Activated CD4-positive, alpha-beta T cell treated with anti-CD3 and anti-CD28 coated beads, Interleukin-2, amount 50 U/mL, for 48 hours (primary cell): ENCODE measurements at places on chromosomes 2 and 18.

- no peak for DNase-seq
Measured at GRCh38 chr2:23760736-23761135, 166.2 kb downstream of the ATAD2B start.

DNA sequence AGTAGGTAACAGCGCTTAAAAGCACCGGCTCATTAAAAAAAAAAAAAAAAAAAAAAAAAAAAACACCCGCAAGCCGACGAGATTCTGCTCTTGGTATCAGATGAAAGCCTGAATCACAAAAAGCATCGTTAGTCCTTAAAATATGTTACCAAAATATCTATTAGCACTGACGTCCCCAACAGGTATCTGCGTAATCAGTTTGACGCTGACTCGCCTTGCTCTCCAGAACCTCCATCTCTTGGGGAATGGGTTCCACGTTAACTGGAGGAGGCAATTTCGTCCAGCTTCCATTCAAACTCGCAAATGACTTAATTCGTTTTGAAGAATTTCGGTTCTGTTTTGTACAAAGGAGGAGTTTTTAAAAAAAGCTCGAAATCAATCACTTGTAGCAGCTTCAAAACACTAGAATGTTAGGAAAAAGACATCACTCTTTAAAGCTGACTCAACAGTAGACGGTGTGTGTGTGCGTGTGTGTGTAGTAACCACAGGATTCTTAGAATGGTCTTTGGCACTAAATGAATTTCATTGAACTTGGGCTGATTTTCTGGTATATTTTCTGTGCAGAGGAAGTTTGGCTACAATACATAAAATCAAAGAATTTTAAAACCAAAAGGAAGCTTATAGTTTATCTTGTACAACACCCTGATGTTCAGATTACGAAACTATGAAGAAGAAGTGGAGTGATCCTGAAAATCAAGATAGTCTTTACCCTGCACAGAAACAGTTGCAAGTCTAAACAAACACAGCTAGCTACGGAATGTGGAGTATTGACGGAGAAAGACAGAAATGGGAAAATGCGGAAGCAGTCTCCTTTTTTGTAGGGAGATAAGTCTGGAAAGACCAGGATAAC, 1.1 kb upstream of the PGAP1 start:
- peak; percentile 60 for DNase-seq

DNA sequence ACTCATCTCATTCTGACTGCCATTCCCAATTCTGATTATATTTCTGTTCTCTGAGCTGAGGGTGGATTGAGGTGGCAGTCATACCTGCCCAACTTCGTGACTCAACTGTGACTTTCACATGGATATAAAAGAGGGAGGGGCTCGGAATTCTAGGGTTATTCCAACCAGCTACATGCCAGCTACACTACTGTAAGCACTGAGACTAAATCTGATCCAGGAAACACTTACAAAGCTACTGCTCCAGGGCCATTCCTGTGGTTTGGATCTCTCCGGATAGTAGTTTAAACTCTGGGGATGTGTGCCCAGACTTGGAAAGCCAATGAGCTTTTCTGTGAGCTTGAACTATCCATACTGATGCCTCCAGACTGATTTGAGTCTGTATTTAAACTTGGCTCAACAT, 7.9 kb downstream of the MAP2 start:
- DNase-seq: no peak

- DNase-seq: no peak
Measured at GRCh38 chr2:60964651-60965498, 52.6 kb upstream of the PEX13 start.

DNA sequence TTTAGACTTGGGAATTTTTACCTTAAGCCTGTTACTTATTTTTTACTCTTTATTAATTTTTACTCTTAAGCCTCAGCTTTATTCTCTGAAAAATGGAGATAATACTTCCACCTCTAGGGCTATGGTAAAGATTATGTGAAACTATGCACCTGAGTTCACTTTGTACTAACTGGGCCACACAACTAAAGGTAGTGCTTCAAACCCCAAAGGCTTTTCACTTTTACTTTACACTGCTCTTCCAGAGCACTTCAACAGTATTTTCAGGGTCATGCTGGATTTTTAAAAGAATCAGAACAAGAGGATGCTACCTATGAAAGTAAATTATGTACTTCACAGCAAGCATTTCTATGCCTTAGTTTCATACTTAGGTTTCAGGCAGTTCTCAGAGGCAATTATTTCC, 27.8 kb downstream of the MEX3C start:
- no peak for DNase-seq

DNA sequence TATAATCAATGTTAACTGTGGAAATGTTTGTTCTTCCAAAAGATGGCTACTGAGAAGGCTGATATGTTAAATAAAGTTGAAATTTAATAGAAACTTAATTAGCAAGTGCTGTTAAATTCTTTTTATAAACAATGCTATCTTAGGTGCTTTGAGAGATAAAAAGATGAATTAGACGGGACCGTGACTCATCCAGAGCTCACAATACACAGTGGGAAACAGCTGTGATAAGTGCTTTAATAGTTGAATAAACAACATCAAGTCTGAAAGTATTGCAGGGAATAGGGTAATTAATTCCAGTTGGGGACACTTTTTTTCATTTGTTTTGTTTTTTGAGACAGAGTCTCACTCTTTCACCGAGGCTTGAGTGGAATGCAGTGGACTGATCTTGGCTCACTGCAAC, 85.5 kb upstream of the DTNA start:
- no peak for DNase-seq

DNA sequence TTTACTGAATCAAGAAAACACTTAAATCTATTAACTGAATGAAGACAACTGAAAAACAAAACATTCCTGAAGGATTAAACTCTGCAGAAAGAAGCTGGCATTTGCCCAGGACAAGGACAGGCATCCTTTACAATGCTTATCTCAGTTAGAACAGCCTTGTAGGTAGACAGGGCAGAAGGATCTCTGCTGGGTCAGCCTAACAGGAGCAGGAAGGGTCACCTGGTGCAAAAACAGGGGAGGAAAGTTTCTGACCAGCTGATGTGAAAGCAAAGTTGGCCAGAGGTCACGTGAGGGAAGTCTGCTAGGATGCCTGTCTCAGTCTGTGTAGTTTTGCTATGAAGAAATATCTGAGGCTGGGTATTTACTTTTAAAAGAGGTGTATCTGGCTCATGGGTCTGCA, 348.6 kb downstream of the ANAPC1 start:
- DNase-seq: no peak

DNA sequence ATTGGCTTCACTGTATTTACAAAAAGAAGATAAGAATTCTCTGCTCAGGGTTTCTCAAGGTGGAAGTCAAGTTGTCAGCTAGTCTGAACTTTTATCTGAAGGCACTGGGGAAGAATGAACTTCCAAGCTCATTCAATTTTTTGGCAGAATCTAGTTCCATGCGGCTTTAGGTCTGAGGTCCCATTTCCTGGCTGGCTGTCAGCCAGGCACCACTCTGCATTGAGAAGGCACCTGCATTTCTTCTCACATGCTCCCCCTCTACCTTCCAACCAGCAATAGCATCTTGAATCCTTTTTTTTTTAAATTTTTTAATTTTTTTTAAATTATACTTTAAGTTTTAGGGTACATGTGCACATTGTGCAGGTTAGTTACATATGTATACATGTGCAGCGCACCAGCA, 46.2 kb upstream of the RPE start:
- DNase-seq: no peak

DNA sequence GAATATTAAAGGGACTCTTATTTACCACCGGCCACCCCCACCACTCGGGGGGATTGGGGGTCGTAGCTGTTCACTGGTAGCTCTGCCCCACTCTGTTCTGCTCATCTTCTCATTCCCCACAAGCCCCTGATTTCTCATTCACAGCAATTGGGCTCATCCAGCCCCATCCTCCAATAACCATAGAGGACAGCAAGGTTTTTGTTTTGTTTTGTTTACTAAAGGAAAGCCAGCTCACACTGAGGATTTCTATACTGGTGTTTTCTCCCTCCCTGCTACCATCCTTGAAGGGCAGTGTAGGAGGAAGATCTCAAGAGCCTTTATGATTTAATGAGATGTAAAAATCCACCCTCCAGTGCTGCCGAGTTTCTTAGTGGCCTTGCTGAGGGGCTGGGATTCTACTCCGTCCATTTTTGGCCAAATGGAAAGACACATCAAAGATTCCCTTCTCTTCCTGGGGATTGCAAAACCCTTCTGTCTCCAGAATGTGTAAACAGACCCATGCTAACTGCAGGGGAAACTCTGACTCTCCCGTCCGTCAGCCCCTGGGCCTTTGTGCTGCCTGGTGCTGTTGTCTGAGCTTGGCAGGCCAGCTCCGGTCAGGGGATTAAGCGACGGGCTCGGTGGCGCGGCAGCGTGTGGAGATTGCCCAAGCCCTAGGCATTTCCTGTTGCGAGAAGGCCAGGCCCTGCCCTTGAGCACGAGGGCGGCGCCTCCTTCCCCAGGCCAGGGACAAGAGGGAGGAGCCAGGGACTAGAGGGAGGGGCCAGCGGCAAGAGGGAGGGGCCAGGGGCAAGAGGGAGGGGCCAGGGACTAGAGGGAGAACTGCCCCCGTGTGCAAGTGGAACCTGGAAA, 165.0 kb downstream of the ANTXR1 start:
- DNase-seq: no peak

GRCh38 chr18:37729716-37730115, 164.1 kb upstream of the CELF4 start:
- no peak for DNase-seq

DNA sequence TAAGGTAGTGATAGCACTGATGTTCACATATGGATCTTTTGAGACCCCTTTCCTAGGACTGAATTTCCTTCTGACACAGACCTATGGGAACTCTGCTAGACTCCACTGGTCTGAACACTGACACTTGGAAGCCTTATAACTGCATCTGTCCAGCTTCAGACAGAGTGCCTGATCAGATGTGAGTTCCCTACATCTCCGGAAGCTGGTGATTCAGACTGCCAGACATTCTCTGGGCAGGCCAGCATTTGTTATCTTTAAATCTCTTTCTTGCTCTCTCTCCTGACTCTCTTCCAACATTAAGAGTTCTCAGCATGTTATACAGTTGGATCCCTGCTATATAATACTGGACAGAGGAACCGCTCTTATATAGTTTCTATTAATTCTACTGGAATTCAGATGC, 408.5 kb downstream of the ZEB2 start:
- no peak for DNase-seq

DNA sequence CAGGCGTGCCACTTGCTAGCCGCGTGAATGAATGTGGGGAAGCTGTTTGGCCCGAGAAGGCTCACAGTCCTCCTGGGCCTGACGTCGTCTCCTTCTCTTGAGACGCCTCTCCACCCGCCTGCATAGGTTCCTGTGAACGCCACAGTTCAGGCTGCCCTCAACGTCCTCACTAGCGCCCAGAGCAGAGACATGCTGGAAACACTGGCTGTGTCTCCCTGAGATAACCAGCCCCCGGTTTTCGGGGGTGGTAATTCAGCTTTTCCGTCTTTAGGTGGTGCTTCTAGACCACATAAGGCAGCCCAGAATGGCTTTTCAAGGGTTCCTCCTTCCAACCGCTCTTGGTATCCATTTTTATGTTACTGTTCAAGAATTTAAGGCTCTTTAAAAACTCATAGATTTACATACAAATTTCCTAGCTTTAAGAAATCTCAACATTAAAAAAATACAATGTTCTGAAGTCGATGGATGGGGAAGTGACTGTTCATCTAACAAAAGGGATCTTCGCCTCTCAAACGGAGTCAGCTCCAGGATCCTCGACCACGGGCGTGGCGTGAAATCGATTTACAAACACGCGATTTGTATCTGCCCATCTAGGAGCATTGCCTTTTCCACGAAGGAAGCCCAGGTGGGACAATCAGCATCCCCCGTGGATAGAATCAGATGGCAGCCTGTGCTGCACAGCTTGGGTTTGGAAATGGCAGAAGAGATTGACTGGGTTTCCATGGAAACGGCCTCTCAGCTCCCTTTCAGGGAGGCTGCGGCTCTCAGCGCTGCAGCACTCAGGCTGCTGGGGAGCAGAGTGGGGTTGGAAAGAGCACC, 110.6 kb upstream of the PXDN start:
- no peak for DNase-seq

GRCh38 chr2:59276033-59276432, 1034.9 kb upstream of the FANCL start:
- peak; percentile 3 for DNase-seq

DNA sequence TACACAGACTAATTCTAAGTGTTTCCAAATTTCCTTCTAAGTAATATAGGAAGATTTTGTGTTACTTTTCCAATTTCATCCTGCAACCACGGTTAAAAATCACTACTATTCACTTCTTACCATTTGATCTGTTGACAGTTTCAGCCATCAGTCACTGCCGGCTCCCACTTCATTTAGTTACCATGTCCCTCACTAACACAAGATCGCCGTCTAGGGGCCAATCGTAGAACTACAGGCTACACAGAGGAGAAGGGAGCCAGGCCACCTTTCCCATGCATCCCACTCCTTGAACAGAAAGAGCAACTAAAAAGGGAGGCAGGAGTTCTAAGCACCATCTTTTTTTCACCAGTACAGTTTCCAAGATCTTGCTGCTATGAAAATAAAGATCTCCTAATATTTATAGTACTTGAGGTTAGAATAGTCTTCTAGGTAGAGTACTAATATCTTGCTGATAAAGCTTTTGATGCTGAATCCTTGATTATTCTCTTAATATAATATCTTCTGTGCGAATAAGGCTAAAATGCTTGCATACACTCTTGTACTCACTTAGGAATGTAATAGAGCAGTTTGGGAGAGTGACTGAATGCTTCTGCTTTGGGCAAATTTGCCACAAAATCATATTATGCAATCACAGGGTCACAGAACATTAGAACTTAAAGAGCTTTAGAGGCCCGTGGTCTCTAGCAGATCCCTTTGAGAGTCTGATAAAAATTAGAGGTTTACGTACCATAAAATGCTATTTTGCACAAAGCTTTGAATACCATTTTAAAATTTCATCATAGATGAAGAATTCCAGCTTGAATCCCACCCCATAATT, 39.5 kb upstream of the CYP1B1 start:
- DNase-seq: peak; percentile 90

GRCh38 chr2:197078535-197078934, 152.0 kb upstream of the PGAP1 start:
- DNase-seq: no peak

- DNase-seq: no peak
Measured at GRCh38 chr2:172113617-172114016, 10.9 kb upstream of the DLX2 start.

DNA sequence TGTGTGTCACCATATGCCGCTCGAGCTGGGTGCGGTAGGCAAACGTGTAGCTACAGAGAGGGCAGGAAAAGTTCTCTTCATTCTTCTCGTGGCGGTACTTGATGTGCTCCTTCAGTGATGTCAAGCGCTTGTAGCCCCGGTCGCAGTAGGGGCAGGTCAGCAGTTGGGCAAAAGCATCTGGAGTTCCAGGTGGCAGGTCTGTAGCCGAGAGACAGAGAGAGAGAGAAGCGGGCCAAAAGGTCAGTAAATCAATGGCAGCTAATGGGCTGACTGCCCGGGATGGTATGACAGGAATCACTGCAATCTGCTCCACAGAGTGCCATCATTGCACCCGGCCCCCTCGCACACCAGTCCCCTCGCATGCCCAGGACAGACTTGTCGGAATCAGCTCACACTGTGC, 116.0 kb downstream of the ZEB2 start:
- DNase-seq: no peak
